GM12892 (cell line): ENCODE measurements at places on chromosomes 12 and 14.
A peak's percentile ranks its signal among the peaks of the same experiment; 100 is the strongest.

- no peak for DNase-seq
Measured at GRCh38 chr12:40907115-40907527, 214.9 kb downstream of the CNTN1 start.

- DNase-seq = no peak
Measured at GRCh38 chr14:69263771-69264170, 3.8 kb downstream of the GALNT16 start.

- no peak for DNase-seq
Measured at GRCh38 chr12:79347866-79348265, 342.9 kb downstream of the PAWR start.

DNA sequence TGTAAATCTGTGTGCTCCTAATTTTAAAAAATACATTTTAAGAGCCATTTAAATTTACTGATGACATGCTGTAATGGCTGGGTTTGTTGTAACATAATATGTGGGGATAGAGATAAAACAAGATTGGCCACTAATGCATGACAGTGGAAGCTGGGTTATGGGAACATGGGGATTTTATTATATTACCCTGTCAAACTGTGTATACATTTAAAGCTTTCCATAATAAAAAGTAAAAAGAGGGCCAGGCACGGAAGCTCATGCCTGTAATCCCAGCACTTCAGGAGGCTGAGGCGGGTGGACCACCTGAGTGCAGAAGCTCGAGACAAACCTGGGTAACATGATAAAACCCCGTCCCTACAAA lies 9.1 kb downstream of the TMEM233 start:
- no peak for DNase-seq

- DNase-seq = no peak
Measured at GRCh38 chr12:19432309-19433170, 6.8 kb upstream of the AEBP2 start.

DNA sequence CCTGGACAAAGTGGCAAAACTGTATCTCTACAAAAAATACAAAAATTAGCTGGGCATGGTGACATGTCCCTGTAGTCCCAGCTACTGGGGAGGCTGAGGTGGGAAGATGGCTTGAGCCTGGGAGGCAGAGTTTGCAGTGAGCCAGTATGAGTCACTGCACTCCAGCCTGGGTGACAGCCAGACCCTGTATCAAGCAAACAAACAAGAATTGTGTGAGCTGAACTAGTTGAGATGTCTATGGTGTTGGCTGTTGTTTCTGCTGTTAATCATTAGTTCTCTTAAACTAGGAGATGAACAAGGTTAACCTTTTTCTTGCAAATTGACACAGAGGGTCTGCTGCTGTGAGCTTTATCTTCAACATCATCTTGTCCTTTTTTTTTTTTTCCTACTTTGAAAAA lies 23.6 kb downstream of the RASSF3 start:
- no peak for DNase-seq

- DNase-seq = no peak
Measured at GRCh38 chr14:33414041-33414440, 475.4 kb downstream of the NPAS3 start.

DNA sequence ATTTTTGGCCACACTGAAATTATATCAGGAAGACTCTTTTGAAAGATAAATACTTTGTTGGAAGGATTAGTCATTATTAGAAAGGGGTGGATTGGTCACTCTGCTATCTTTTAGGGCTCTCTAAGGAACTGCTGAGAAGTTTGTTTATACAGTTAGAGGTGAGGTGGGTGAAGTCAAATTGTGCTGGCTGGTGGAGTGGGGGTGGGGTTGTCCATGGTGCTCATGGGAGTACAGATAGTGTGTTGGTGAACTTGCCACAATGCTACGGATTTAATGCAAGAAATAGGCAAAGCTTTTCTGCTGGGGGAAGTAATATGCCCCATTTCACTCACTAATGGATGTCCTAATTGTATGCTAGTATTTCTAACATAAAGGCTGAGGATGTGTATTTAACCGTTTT lies 35.8 kb downstream of the SUSD6 start:
- no peak for DNase-seq

GRCh38 chr14:68843471-68844209 lies 50.8 kb upstream of the ZFP36L1 start:
- no peak for DNase-seq

GRCh38 chr12:124433147-124433874 lies 134.1 kb downstream of the NCOR2 start:
- DNase-seq = no peak

- no peak for DNase-seq
Measured at GRCh38 chr12:119808441-119808840, 68.7 kb downstream of the CIT start.

DNA sequence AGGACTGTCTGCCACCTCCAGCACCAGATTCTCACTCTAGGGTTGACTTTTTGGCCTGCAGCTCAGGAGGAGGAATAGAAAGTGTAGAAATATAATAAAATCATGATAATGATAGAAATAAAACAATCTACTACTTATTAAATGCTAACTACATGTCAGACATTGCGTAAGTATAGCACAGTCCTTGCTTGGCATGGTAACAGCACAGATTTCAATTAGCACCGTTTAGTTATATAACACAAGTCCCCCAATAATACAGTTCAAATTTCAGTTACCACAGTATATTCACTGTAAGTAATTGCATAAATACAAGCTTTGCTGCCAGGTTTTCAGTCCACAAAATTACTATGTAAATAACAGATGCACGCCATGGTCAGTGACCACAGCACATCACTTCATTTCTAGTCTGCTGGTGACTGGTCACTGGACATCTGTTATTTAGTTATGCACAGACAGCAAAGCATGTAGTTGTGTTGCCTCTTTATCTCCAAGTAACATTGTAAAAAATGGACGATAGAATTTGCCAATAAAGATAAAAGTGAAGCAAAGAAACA lies 6.5 kb upstream of the GLT8D2 start:
- DNase-seq = no peak

GRCh38 chr12:111840807-111841206 lies 1.2 kb upstream of the MAPKAPK5 start:
- DNase-seq = no peak

DNA sequence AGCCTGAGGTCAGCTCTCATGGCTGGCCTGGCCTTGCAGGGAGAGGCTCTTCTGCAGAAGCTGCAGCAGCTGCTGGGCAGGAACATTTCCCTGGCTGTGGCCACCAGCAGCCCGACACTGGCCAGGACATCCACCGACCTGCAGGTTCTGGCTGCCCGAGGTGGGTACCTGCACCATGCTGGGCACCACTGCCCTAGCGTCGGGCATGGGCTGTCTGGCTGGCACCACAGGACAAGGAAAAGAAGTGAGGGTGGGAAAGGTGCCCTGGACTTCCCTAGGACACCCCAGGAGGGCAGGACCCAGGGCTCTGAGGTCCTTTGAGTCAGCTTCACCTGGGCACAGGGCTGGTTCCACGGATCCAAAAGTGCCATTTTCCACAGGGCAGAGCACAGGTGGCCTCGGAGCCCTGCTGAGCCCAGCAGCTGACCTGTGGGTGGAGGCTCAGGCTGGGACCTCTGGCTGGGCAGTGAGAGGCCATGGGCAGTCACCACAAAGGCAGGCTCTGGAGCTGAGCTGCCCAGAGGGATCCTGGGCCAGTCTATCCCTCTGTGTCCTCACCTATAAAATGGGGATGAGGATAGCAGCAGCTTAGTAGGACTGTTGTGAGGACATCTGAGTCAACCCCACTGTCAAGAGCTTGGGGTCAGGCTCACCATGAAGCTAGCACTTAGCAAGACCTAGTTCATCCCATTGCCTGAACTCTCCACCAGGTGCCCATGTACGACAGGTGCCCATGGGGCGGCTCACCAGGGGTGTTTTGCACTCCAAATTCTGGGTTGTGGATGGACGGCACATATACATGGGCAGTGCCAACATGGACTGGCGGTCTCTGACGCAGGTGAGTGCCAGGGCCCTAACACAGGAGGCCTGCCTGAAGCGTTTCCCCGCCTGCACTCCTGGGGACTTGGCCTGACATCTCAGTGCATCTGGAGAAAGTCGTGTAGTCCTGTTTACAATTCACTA lies 4.9 kb downstream of the PLD4 start:
- no peak for DNase-seq

DNA sequence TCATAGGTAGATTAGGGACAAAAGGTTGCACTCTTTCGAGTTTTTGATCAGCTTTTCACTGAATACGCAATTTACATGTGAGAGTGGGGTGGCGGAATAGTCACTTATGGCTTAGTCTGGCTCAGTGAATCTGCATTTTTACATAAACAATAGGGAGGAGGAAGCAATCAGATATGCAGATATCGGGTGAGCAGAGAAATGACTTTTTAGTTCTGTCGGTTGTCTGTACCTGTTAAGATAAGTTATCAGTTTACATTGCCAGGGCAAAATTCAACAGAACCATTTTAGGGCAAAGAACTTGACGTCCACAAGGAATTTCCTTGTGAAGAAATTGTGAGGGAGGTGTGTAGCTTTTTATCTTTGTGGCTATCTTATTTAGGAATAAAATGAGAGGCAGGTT lies 15.4 kb upstream of the EGLN3 start:
- DNase-seq = no peak

DNA sequence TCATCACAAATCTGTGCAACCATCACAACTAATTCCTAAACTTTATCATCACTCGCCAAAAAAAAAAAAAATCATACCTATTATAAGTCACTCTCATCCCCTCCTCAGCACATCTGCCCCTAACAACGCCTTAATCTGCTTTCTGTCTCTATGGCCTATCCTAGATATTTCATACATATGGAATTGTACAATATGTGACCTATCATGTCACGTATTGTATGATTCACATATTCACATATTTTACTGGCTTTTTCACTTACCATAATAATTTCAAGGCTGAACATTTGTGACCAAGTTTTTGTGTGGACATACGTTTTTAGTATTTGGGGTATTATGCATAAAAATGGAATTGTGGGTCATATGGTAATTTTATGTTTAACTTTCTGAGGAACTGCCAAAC lies 400.7 kb downstream of the DAD1 start:
- no peak for DNase-seq

DNA sequence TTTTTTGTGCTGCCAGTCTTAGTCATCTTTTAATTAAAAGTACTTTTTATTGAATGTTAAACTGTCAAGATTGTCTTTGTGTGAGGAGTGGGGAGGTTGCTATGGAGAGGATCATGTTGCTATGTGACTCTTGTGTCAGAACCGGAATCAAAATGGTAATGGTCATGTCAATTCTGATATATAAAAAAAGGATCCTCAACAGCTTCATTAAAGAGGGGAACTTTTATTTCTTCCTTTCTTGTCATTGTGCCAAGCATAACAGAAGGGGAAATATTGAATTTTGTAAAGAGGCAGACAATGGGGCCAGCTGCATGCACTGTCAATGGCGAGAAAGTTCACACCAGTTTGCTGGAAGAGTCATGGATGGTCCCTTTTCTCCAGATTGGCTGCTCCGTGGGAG lies 564.8 kb downstream of the VRK1 start:
- no peak for DNase-seq

GRCh38 chr12:27464220-27464554 lies 17.7 kb downstream of the SMCO2 start:
- DNase-seq = no peak

GRCh38 chr12:66092559-66093269 lies 37.8 kb downstream of the LLPH start:
- no peak for DNase-seq

GRCh38 chr14:104658325-104658712 lies 31.1 kb upstream of the INF2 start:
- DNase-seq = no peak

DNA sequence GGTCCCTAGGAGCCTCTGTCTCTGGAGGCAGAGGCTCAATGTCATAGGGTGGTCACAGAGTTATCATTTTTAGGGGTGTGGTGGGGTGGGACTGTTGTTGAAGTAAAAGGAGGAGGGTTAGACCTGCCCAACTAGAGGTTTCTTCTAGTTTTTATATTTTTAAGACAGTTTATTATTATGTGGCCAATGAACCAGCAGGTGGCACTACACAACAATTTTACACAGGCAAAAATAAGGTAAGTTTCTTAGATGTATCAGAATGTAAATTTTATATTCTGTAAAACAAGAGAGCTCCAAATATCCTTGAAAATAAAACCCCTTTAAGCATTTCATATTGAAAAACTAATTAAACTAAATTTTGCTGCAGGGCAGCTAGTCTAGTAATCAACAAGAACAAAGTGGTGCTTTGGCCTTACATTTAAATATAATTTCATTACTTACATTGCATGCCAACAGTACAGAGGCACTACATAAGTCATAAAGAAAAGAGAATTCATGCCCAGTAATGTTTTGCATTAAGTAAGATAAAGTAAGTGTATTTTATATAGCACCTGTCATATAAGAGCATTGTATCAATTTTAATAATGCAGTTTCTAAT lies 22.2 kb upstream of the OVCH1 start:
- DNase-seq = no peak

DNA sequence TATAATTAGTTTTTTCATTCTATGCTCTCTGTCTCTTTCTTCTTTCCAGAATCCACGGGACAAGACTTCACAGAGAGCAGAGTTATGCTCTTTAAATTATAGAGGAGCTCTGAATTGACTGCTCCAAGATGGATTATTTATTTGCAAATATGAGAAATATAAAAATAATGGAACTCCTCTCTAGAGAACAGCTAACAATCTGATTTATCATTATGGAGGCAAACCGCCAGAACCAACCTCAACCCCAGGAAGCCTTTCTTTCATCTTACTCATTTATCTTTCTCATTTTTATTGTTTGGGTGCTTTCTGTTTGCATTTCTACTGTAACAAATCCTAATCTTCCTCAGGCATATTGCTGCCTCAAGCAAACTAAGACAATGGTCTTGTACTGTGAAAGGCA lies 216.5 kb downstream of the C12orf50 start:
- no peak for DNase-seq

- DNase-seq = no peak
Measured at GRCh38 chr14:21702316-21702715, 28.7 kb upstream of the OR4E1 start.

DNA sequence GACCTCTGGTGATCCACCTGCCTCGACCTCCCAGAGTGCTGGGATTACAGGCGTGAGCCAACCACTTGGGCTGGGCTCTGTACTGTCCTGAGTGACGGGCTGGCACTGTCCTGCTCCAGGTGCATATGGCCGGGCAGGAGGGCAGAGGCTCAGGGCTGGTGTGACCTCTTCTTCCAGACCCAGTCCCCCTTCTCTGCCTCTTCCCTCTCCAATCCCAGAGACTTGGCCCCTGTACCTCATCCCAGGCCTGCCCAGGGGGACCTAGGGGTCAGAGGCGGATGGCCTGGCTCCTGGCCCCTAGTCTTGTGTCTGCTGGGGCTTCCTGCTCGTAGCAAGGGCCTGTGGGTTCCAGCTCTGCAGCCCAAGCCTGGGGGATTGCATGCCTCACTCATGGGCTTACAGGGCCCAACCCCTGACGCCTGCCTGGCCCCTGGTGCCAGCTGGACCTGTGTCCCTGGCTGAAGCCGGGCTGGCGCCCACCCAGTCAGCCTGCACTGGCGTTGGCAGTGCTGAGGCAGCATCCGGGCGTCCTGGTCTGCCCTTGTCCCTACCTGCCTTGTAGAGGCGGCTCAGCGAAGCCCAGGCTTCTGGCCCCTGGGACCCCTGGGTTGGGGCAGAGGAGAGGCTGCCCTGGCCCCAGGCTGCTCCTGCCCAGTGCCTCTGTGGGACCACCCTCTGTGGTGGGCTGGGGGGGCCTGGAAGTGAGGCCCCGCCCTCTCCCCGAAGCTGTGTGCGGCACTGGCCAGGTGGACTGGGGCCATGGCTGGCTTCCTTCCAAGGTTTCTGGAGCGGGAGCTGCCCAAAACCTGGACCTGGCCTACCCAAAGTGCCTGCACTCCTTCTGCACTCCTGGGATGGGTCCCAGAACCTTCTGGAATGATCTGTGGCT lies 4.3 kb downstream of the TEDC1 start:
- peak; percentile 10 for DNase-seq
